ENCODE measurements at places on chromosomes 7 and 10.

DNA sequence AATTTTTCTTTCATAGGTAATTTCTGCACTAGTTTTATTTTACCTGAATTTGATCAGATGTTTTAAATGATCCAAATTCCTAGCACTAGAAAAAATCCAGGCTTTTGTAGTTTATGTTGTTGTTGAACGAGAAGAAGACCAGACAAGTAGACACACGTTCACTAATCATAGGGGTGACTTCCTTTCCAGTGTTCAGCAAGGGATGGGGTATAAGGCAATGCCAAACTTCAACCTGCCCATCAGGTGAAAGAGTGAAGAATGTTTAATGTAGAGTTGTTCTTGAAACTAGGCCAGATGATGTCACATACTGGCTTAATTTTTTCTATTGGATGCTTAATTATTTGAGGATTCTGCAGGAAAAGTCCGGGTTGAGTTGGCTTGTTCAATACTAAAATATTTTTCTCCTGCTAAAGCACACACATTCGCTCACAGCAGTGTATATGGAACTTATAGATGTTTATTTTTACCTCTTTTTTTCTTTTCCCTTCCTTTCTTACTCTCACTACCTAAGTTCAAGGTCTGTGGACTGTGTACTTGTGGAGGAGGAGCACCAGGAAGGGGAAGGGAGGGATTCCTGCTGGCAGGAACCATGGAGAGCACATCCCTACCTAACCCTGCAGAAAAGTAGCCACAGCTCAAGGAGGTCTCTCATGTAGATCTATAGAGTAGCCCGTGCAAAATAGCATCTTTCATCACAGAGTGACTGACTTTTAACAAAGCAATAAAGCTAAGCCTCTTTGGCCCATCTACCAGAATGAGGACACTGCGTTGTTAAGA is 23.1 kb upstream of the AKR1E2 start:
- DNase-seq: no peak

- DNase-seq: no peak
Observed at GRCh38 chr7:104980440-104980839, 33.6 kb upstream of the KMT2E start.

- DNase-seq: no peak
Observed at GRCh38 chr7:96300986-96301385, 20.9 kb downstream of the SLC25A13 start.

DNA sequence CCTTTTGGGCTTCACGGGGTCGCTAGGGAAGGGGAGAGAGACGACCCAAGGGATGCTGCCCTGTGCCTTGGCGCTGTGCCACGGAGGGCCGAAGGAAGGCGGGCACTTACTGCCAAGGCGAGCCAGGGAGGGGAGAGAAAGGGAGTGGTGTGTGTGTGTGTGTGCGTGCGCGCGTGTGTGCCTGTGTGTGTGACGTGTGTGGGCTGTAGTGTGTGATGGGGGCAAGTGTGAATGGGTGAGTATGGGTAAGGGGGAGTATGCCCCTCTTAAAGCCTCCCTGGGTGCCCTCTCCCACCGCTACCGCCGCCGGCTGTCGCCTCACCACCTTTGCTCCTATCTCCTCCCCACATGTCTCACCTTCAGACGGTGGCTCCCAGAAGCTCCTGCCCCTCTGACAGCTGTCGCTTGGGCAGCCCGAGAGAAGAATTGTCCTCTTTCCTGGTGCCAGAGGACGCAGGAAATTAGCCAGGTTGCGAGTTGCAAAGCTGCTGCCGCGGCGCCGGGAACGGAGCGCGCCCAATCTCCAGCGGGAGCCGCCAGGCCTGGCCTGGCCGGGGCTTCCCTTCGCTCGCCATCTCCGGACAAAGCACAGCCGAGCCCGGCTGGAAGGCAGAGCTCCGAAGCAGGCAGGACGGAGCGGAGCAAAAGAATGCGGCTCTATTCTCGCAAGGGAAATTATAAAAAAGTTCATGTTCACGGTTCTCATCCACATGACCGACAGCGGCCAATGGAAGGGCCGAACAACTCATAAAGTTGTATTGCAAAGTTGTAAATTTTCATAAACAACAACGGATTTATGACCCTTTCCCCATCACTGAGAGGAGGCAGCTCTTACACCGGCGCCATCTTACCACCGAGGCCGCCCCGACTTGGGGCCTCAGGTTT is at the start of gene HOXA3:
TSS of gene HOXA3 (minus strand) at position 653 of the 885 bp plus-strand sequence. CDS start 41,943 bp downstream, outside the sequence.
- DNase-seq: no peak

DNA sequence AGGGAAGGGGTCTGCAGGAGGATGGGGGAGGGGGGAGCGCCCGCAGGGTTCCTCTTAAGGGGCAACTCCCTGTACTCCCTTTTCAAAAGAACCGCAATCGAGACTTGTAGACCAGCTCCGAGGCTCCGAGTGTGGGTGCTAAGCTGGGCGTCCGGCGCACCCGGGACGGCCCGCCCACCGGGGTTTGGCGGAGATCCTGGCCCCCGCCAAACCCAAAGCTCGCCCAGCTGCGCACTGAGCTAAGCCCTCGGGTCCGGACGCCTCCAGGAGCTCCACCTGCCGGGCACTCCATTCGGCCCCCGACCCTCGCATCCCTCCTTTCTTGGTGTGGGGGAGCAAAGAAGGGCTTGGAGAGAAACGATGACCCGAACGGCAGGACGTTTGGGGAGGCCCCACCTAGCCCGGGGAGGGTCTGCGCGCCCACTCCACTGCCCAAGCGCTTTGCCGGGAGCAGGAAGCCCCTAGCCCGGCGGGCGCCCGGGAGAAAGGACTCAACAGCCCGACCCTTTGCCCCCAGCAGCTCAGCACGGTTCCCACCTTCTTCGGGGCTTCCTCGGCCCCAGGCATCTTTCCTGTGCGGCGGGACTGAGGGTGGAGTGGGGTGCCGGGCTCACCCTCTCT is 651 bp downstream of the AFAP1L2 start:
- DNase-seq: no peak

DNA sequence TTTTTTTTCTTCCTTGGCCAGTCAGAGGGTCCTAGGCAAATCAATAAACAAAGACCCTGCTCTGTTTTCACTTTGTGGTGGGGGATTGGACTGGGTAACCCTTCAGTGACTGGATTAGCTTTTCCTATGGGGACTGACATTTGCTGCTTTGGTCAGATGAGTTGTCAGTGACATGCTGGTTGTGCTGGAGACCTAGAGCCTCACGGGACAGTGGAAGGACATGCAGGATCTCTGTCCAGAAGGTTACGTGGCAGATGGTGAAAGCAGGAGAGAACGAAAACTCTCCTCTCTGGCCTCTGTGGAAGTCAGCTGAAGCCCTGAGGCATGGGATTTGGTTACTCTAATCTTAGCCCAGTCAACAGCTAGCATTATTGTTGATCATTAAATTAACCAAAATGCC is 90.0 kb upstream of the BMPER start:
- DNase-seq: no peak

- DNase-seq: no peak
Observed at GRCh38 chr10:72009425-72010081, 45.4 kb downstream of the CHST3 start.

GRCh38 chr10:125629758-125630376 is 53.1 kb downstream of the TEX36 start:
- DNase-seq: no peak

GRCh38 chr10:23980094-23980493 is 228.8 kb upstream of the KIAA1217 start:
- DNase-seq: no peak

GRCh38 chr7:30281791-30282190 is 2.6 kb upstream of the ZNRF2 start:
- no peak for DNase-seq

DNA sequence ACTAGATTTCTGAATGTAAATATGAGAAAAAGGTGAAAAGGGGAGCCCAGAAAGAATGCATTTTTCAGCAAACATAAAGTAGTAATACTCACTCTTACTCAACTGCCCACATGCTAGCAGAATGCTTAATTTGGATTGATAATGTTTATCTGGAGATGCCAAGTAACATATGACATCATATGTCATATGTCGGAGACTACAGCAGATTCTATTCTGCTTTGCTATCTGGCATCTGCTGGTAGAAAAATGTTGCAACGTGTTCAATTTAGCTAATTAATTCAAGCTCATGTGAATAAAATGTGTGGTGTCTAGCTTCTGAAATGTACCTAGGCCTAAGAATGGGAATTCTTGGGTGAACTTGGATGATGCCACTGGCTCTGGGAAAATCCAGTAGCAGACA is 4.5 kb downstream of the BBIP1 start:
- no peak for DNase-seq

GRCh38 chr7:30745261-30745941 is 6.5 kb upstream of the INMT start:
- no peak for DNase-seq

- no peak for DNase-seq
Observed at GRCh38 chr10:58281092-58281752, 12.3 kb downstream of the CISD1 start.

DNA sequence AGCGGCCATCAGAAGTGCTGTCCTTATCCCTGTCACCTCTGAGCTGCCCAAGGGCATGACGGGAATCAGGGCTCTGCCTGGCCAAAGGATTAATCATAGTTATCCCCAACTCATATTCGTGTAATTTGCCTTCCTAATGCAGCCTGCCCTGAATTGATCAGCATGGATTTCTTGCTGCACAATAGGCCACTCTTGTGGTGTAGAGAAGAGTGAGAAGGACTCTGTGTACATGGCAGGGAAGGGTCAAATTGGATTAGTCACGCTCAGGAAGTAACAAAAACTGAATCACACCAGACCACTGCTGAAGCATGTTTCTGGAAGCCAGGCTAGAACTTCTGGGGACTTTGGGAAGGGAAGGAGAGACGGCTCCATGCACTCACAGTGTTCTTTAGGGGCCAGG is 227.0 kb downstream of the BUB3 start:
- no peak for DNase-seq

DNA sequence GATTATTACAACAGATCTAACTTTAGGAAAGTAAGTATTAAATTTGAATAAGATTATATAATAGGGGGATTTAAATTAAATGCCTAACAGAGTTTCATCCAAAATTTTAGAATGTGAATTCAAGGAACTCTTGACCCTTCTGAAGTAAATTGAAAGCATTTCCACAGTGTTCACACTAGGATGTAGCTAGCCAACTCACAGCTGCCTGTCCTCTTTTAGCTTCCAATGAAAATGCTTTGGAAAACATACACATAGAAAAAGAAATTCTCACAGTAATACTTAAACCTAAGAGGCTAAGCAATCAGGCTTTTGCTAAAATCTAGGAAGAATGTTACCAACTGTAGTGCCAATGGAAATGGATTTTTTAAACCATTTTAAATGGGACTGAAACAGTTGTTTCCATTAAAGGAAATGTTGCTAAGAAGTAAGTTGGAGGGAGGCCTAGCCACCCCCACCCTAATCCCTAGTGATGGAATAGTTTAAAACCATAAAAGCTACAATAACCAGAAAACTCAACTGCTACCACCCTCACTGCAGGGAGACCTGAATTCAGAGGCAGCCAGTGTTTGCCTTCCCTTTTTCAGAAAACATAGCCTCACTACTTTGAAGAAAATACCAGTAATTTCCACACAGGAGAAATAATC is 58.3 kb downstream of the REEP3 start:
- no peak for DNase-seq

- DNase-seq: no peak
Observed at GRCh38 chr10:126776168-126776567, 105.7 kb upstream of the C10orf90 start.

DNA sequence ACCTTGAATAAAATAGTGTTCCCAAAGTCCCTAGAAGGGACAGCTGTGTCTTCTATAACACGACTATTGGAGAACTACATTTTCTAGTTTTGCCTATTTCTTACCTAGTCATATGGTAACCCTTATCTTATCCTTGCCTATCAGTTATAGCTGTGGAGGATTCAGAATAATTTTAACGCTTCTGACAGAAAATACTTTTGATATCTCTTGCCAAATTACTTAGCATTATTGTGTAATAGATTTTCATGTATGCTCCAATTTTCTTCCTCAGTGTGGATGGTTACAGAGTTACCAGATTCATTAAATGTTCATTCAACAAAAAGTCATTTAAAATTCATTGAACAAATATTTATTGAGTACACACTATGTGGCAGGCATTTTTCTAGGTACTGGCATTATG is 34.6 kb upstream of the LSM8 start:
- DNase-seq: no peak

GRCh38 chr7:98293265-98293664 is 11.8 kb downstream of the BRI3 start:
- no peak for DNase-seq

DNA sequence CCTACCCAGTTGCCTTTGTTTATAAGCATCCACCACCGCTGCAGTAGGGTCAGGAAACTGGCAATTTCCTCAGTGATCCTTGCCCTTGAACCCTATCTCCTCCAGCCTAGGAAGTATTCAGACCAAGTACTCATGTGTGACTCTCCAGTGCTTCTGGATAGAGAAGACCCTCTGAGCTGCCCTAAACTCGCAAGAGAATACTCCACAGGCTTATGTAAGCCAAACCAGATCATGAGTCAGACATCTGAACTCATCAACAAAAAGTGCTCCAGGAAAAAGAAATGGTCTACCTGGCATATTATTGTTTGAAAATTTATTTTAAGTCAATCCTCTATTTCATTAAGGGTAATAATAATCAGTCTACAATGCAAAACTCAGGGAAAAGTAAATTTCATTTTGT is 101.3 kb downstream of the KAT6B start:
- no peak for DNase-seq

- DNase-seq: no peak
Observed at GRCh38 chr10:112767156-112767555, 182.9 kb upstream of the TCF7L2 start.

- DNase-seq: no peak
Observed at GRCh38 chr7:50317221-50317678, 12.7 kb downstream of the IKZF1 start.

DNA sequence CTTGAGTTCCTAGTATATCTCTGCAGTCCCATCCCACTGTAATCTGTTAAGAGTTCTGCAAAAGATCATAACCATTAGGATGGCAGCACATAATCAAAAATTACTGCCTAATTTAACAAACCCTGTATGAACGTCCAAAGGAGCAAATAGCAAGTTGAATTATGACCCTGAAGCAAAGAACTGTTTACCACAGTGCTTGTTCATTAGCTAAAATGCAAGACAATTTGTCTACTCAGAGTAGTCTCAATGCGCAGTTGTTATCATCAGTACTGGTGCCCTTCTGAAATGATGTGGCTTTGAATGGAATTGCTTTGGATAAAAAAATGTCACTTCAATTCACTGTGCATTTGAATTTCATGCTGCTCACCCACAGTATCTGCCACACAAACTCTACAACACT is 817.0 kb downstream of the SORCS1 start:
- DNase-seq: no peak

DNA sequence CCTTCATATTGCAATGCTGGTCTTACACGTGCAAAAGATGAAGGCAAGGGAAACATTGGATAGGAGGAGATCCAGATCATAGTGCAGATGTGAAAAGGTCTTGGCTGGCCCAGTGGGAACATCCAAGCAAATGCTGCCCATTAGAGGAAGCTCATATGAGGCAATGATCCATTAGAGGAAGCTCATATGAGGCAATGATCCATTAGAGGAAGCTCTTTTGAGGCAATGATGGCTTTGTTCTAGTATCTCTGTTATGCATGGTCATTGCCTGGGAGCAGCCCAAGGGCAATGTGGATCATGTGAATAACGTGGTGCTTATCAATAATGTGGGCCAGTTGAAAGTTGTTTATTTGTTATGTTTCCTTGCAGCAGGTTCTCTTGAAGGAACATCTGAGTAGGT is 37.8 kb downstream of the STEAP4 start:
- DNase-seq: no peak

GRCh38 chr7:158449942-158450341 is 137.7 kb downstream of the PTPRN2 start:
- DNase-seq: no peak

All from caudate nucleus (tissue), 63 donors.